ENCODE measurements at places on chromosomes 12 and 14.

- no peak for DNase-seq
Observed at GRCh38 chr12:101713930-101714329, 16.5 kb downstream of the CHPT1 start.

- peak; percentile 58 for DNase-seq
Observed at GRCh38 chr12:100163416-100164152, 20.9 kb upstream of the BLTP3B start.

DNA sequence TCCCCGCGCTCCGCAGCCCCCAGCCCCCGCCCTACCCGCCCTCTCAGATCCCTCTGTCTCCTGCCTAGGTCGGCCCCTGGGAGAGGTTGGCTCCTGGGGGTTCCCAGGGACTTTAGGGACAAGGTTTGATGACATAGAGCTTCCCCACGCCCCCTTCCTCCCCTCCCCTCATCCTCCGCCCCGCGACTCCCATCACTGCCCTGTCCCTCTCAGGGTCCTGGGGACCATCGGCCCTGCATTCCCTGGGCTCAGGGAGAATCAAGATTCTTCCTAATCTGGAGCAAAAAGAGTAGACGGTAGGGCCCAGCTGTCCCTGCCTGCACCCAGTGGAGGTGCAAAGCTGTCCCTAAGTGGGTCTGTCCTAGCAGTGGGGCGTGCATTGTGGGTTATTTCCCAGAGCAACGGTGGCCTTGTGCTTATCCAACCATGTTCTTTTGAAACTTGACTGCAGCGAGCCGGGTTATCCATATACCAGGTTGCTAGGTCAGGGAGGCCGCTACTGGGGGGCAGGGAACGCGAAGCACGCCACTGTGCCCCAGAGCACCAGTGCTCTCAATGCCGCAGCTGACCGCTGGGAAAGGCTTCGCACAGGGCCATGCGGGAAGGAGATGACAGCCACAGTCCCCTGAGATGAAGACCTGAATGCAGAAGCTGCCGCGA is 124.4 kb upstream of the PRMT8 start:
- DNase-seq, result no peak

DNA sequence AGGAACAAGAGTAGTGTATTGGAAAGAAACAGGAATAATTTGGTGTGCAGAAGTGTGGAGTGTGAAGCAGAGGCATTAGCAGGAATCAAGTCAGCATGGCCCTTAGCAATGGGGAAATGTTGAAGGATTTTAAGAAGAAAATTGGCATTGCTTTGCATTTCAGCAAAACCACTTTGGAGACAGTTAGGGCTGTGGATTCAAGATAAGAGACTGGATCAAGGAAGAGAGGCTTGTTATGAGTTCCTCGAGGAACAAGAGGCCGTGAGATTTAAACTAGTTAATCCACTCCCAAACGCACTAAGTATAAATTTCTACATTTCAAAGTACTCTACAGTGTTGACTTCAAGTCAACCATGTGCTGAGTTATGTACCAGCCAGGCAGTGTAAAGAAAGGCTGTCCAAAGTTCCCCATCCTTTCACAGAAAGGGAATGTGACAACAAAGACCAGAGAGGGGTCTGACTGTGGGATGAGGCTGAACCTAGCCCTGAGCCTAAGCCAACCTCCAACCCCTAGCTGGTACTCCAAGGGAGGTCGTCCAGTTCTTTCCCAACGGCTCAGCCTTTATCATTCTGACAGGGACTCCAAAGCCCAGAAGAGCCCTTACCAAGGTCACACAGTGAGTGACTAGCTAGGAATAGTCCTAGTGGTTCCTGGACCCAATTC is 91.2 kb upstream of the BMP4 start:
- no peak for DNase-seq

DNA sequence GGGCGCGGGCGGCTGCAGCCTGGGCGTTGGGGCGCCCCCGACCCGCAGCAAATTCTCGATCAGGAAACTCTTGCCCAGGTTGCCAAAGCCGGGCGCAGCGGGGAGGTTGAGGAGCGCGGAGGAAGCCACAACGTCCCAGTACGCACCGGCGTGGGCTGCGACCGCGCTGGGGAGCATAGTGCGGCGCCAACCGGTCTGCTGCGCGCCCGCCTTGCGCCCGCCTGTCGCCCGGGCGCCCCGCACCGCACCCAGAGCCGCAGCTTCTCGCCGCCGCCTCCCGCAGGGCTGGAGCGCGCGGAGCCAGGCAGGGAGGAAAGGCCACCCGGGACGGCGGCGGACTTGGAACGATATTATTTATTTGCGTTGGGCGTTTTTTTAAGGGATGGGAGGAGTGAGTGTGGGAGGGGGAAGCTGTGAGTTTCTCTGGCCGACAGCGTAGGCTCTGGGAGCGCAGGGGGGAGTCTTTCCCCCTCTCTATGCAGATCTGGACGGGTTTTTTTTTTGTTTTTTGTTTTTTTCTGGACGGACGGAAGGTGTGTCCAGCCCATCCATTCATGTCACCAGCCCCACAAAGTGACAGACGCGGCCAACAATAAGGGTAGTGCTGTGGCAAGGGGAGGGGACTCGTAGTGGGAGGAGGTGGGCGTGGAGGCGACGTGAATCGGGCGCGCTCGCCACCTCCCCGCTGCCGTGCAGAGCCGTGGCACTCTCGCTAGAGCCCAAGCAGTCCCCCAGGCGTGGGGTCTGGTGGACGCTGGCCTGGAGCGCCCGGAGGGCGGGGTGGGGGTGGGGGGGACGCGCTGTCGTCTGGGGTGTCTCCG is at the start of gene DBX2:
Gene DBX2, minus strand, starts transcription at position 349 of the 821 bp plus-strand sequence. Its CDS starts 172 bp downstream, at position 177.
- no peak for DNase-seq

DNA sequence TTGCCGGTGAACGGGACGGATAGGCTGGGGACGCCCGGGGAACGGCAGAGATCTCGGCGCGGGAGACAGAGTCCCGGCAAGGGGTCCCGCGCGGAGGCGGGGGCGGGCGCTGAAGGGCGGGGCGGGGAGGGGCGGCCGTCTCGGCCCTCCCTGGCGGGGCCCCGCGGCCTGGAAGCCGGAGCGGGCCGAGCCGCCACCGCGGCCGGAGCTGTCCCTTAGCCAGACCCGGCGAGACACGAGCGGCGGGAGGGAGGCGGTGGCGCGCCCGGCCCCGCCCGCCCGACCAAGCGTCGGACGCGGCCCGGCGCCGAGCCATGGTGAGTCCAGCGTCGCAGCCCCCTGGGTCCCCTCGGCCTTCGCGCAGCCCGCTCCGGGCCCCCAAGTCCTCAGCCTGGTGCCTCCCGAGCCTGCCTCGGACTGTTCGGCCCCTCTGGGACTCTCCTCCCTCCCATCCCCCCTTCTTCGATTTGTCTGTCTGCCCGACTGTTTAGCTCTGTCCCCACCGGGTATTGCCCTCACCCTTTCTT is at the start of gene ARHGEF40:
Gene ARHGEF40, plus strand, starts transcription at position 222 of the 527 bp plus-strand sequence. Its CDS starts 93 bp downstream, at position 315.
- DNase-seq, result peak; percentile 47

DNA sequence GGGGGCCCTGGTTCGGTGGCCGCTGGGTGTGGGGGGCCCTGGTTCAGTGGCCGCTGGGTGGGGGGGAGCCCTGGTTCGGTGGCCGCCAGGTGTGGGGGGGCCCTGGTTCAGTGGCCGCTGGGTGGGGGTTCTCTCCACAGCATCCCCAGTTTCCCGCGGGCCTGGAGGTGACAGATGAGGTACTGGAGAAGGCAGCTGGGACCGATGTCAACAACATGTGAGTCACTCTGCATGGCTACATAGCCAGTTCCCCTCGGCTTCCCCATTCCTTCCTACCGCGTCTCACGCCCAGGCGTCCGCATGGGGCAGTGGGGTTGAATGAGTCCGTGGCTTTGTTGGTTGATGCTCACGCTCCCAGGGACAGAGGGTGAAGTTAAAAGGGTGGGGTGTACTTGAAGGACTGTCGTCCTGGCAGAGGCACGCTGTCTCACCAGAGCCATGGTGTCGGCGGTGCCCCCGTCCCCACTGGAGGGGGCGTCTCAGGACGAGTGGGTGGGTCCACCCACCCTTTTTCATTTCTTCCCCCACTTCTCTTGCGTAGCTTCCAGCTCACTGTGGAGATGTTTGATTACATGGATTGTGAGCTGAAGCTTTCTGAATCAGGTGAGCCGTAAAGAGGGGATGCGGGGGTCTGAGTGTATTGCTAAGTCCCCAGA is 15.6 kb downstream of the HIP1R start:
- peak; percentile 41 for DNase-seq

DNA sequence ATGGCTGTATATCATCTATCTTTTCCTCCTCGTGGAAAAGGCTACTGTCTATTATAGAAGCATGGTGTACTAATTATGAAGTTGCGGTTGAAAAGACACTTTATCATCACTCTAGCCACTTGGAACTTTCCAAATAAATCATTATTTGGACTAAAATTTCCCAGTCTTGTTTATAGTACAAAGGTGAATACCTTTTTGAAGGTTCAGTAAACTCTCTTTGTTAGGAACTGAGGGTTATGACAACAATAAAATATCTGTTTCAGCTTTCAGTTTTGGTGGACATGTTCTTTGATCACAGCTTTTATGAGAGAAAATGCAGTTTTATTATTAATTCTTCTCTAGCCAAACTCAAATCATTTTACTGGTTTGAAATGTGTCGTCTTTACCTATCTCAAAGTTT is 216.7 kb downstream of the FBXL14 start:
- DNase-seq, result no peak

DNA sequence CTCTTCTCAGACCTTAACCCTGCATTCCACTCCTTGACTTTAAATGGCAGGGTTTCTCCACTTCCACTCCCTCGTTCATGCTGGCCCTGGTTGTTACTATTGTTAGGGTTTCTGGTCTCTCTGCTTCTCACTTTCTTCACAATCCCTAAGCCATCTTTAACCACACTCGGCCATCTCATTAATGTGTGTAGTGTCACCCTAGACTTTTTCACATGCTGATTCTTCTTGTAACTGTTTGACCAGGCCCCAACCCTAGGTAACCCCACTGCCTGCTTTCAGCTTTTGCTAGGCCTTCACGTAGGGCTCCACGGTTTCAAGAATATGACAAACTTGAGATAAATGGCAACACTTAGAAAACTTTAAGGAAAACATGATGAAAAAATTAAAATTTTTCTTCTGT is 195.1 kb downstream of the IPO8 start:
- DNase-seq, result no peak

- no peak for DNase-seq
Observed at GRCh38 chr14:65813760-65814384, 401.3 kb downstream of the FUT8 start.

DNA sequence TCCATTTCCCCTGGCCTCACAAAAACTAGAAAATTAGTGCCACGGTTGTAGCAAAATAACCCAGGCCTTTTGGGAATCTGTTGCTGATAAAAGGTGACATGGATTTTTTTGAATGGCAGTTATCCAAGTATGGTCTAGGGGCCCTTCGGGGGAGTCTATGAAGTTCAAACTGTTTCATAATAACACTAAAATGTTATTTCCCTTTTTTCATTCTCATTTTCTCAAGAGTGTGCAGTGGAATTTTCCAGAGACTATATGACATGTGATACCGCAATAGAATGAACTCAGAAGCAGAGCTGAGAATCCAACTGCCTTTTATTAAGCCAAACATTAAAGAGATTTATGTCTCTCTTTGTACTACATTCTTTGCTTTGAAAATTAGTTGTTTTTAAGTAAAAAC is 26.9 kb downstream of the GSTZ1 start:
- DNase-seq, result peak; percentile 90

- no peak for DNase-seq
Observed at GRCh38 chr12:113802966-113803758, 163.0 kb downstream of the RBM19 start.

DNA sequence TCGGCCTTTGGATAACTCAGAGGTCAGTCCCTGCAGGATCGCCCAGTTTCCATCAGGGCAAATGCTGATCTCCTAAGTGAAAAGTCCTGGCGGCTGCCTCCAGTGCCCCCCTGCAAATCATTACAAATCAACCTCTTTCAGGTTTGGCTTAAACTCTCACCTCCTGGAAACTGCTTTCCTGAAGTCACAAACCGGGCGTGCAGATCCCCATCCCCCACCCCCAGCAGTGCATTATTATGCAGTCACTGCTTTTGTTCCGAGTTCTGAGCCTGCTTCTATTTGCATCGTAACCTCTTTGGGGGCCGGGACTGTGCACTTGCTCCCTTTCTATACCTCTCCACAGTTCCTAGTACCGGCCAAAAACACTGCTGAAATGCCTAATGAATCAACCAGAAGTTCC is at the start of gene USP44:
Gene USP44, minus strand, starts transcription at position 172 of the 400 bp plus-strand sequence. CDS start 17,220 bp downstream, outside the sequence.
- no peak for DNase-seq

- DNase-seq, result no peak
Observed at GRCh38 chr14:40417777-40418401, 985.7 kb upstream of the FBXO33 start.

DNA sequence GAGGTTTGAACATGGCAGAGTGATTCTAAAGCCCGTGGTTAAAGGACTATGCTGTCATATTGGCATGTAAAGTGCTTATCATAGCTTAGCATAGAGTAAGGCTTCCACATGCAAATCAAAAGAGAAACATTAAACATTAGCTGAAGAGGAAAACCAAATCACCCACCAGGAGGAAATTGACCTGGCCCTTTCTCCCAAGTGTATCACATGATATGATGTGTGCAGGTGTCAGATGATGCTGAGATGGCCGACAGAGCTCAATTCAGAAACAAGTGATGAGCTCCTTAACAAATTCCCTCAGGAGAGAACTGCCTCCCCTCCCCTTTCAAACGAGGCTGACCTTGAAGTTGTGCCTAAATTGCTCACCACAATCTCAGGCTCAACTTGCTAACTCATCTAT is 217.1 kb upstream of the BTG1 start:
- no peak for DNase-seq

GRCh38 chr14:79167957-79168356 is 997.8 kb downstream of the NRXN3 start:
- DNase-seq, result no peak

GRCh38 chr12:56321027-56321426 is 5.2 kb upstream of the CNPY2 start:
- DNase-seq, result peak; percentile 78

DNA sequence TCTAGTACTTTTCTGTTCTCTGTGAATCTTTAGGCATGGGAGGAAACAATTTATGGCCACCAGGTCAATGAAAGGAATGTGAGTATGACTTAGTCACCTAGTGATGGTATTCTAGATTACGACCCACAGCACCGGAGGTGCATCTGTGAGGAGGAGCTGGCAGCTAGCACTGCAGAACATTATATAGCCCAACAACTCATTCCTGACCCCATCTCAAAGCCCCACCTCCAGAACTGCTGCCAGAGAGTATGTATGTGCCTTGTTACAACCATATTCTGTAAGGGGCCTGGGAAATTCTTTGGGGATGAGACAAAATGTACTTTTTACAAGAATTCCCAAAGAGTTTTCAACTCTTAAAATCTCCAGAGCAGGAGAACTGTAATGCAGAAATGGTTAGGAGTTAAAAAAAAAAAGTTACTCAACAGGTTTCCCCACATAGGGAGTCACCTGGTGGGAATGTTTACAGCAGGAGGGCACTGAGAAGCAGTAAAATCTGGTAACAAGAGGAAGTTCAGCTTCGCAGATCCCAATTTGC is 34.9 kb upstream of the CERS5 start:
- DNase-seq, result no peak

DNA sequence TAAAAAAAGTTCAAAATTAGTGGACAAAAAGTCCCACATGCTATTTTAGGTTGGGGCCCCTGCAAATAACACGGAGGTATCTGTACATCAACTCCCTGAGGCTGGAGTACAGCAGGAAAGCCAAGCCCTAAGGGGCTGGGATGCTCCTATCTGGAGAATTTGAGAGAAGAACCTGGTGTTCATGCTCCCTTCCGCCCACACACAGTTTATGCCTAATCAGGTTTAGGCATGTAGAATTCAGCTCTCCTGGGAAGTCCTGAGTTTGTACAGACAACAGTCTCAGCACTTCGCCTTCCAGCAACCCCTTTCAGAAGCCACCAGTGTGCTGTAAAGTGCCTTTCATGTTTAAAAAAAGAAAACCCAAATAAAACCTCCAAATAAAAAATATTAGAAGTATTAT is 237.3 kb upstream of the GRIP1 start:
- no peak for DNase-seq
